ENCODE measurements at places on chromosomes 6 and 20.

GRCh38 chr6:144438103-144438502, 153.0 kb downstream of the UTRN start:
- DNase-seq: no peak

- no peak for DNase-seq
Measured at GRCh38 chr20:640674-641515, 12.1 kb downstream of the SRXN1 start.

- DNase-seq: no peak
Measured at GRCh38 chr6:159819932-159820640, 20.0 kb downstream of the PNLDC1 start.

GRCh38 chr20:62696434-62696957, 12.1 kb upstream of the NTSR1 start:
- no peak for DNase-seq

DNA sequence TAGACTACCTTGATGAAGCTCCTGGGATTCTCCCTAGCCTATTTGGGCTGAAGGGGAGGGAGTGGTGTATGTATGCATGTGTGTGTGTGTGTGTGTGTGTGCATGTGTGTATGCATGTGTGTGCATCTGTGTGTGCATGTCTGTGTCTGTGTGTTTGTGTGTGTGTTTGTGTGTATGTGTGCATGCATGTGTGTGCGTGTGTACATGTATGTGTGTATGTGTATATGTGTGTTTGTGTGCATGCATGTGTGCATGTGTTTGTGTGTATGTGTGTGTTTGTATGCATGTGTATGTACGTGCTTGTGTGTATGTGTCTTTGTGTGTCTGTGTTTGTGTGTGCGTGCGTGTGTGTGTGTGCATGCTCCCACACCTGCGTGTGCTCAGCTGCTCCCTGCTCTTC, 15.4 kb downstream of the FGD2 start:
- no peak for DNase-seq

DNA sequence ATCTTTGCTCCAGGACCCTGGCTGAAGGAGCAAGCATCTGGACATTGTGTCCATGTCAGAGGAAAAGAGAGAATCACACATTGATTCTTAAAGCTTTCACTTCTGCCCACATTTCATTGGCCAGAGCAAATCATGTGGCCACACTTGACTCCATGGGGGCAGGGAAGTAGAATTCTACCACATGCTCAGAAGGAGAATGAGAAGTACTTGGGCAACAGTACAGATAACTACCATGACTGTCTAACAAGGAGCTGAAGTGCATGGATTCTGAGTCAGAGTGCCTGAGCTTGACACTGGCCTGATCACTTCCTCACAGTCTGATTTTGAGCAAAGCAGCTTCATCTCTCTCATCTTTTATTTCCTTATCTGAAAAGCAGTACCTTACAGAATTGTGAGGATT, 38.6 kb downstream of the GHRH start:
- DNase-seq: no peak

Data from activated gamma-delta T cell treated with anti-CD3 and anti-CD28 coated beads, Interleukin-2, amount 50 U/mL, for 16 hours (primary cell).